ENCODE measurements at places on chromosomes 1 and 21.

- DNase-seq: no peak
Measured at GRCh38 chr1:226135059-226135651, 51.4 kb downstream of the ACBD3 start.

GRCh38 chr1:155218854-155219591 is 10.5 kb downstream of the MTX1 start:
- DNase-seq: no peak

GRCh38 chr1:73160759-73161158 is 878.4 kb upstream of the NEGR1 start:
- no peak for DNase-seq

GRCh38 chr1:177287994-177288393 is 117.2 kb downstream of the BRINP2 start:
- no peak for DNase-seq

DNA sequence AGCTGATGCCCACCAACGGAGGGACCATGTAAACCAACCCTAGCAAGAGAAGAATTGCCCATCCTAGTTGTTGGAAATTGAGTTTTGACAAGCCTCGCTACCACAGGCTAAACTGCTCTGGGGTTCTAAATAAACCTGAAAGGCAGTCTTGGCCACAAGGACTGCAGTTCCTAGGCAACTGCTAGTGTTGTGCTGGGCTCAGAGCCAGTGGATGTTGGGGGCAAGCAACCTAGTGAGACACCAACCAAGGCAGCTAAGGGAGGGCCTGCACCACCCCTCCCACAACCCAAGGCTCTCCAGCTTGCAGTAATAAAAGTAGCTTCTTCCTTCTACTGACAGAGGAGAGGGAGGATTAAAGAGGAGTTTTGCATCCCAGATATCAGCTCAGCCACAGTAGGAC is 102.4 kb upstream of the PKN2 start:
- DNase-seq: no peak

- no peak for DNase-seq
Measured at GRCh38 chr1:207848234-207848633, 62.7 kb downstream of the CD34 start.

DNA sequence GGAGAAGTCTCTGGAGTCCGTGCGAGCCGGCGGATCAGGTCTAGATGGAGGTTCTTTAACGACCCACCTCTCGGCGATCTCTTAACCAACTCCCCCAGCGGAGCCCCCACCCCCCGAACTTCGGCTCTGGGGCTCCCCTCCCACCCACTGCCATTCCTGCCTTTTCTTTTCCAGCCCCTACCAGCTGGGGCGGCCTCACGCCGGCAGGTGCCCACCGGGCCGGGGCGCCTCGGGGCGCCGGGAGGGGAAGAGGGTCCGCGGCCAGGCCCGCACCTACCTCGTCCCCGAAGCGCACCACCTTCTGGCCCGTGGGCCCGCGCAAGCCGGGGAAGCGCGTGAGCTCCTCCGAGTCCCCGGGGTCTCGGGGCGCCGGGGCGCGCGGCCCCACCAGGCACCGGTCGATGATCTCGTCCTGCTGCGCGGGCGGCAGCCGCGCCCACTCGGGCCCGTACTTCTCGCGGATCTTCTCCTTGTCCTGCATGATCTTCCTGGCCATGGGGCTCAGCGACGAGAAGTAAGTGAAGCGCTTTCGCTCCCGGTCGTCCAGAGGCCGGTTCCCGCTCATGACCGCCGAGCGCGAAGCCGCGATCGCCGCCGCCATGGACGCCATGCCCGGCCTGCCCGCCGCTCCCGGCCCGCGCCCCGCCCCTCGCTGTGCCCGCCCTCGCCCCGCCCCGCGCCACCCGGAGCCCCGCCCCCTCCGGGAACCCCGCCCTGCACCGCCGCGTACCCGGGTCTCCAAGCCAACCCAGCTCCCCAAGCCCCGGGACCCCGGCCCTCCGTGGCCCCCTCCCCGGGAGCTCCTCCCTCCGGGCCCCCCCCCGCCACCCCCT is at the start of gene C1orf198:
C1orf198 (minus strand) TSS at position 619 of the 833 bp plus-strand sequence; CDS start at position 610, 9 bp downstream.
- DNase-seq: peak; percentile 89

GRCh38 chr21:31987696-31988095 is 114.9 kb downstream of the HUNK start:
- DNase-seq: no peak

DNA sequence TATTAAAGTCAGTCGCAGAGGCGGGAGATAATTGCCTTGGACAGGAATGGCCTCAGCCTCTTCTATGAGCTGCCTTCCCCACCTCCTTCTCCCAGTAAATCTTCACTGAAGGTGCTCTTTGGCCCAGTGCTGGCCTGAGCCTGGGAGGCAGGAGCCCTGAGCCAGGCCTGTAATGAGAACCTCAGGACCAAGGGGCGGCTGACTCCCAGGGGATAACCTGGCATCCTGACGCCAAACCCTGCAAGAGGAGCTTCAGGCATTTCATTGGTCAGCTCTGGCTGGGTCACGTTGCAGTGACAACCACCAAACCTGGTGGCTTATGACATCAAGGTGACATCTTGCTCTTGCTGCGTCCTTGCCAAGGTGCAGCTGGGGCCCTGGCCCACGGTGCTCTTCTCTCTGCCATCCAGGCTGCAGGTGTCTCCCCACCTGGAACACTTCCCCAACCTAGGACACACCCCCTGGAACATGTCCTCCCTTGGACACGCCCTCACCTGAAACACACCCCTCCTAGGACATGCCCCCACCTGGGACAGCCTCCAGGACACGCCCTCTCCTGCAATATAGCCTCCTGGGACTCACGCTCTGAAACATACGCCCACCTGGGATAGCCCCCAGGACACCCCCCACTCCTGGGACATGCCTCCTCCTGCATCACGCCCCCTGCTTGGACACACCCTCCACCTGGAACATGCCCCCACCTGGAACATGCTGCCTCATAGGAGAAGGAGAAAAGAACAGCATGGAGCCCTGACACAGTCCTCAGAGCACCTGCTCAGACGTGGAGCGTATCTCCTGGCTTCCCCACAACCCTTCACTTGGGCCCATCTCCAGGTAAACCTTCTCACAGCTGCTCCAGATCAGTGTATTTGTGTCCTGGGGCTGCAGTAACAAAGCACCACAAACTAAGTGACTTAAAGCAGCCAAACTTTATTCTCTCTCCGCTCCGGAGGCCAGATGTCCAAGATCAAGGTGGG is 333.6 kb downstream of the NPHP4 start:
- DNase-seq: no peak

DNA sequence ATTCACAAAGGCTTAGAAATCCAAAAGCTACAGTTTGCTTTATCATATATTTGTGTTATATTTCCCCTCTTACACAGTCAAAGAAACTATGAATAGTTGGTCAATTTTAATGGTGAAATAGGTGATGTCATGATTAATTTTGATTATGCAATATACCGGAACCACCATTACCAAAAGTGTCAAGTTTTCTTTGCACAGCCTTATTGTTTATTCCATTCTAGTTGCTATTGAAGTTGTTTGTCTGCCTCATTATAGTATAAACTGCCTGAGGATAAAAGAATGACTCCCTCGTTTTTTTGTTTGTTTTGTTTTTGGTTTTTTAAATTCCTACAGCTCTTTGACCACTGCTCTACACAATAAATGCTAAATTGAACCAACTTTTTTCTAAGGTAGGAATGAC is 690.6 kb upstream of the ZP4 start:
- DNase-seq: no peak

DNA sequence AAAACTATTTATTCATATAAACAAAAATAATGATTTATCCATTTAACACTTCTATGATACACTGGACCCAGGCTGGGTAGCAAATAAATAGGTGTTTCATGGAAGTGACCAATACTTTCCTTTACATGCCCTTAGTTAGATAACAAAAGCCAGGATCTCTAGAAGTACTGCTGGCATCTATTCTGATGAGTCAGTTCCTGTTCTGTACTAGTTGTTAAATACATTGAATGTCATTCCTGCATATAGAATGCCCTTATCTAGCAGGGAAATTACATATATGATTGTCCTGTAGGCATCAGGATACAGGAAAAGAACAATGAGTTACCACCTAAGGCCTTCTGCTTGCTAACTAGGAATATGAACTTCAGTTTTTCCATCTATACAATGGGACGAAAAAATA is 130.8 kb downstream of the HFM1 start:
- DNase-seq: no peak

DNA sequence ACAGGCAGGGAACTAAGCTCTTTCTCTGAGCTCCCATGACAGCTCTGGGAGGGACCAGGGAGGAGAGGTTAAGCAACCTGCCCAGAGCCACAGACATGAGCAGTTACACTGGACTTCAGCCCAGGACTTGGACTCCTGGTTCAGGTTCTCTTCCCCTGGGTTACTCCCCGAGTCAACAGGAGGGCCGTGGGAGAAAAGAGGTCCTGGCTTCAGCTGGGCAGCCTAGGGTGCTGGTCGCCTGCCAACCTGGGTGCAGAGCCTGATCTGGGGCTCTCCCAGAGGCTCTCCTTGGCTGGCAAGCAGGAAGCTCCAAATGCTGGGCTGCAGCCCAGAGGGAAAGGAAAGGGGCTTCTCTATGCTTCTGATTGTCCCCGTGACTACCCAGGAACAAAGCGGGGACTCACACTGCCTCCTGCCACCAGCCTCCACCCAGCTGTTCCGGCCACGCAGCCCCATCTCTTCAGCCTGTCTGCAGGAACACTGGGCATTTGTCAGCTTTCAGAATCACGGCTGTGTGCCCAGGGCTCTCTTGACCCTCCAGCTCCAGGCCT is 141.8 kb downstream of the HIVEP3 start:
- DNase-seq: no peak

DNA sequence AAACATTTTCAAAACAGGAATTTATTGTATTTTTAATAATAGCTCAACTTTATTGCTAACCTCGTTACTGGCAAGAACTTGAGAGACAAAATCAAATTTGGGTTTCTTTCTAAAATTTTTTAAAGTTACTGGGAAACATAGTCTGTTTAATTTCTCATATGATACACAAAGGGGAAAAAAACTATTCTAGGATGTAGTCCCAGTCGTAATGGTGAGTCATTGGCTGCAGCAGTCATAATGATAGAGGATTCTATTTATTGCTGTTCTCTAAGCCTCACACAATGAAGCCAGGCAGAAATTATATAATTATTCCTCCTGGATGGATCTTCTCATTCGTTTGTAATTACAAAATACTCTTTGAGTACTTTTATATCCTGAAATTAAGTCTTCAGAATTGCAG is 326.5 kb upstream of the SGIP1 start:
- no peak for DNase-seq

GRCh38 chr1:247904122-247904521 is 8.7 kb downstream of the OR2W3 start:
- DNase-seq: no peak

- no peak for DNase-seq
Measured at GRCh38 chr1:24155011-24155782, 12.3 kb upstream of the IL22RA1 start.

GRCh38 chr1:116087628-116088027 is 23.6 kb upstream of the MAB21L3 start:
- DNase-seq: no peak
